ENCODE measurements at places on chromosomes 2 and 18. TPM values are rescaled to one million over a fixed set of nuclear protein-coding genes. Genes with fewer than 3 reads are reported as not detected.

The GALNT13 gene
- 0.33 TPM for polyA plus RNA-seq

The TUBA4B gene
- not detected for polyA plus RNA-seq

The HK2 gene
- 15.1 TPM for polyA plus RNA-seq

The TCF23 gene
- not detected for polyA plus RNA-seq

The PRKAG3 gene
- not detected for polyA plus RNA-seq

The RIT2 gene
- 0.06 TPM for polyA plus RNA-seq

The NAPG gene
- polyA plus RNA-seq, result 13.6 TPM

The CIB4 gene
- polyA plus RNA-seq, result not detected

The MC2R gene
- polyA plus RNA-seq, result not detected

The TMEFF2 gene
- 5.4 TPM for polyA plus RNA-seq

The UNC80 gene
- polyA plus RNA-seq, result 1.3 TPM

The PRKCE gene
- 20.4 TPM for polyA plus RNA-seq

Data from SK-N-SH (cell line).